Lung (tissue), 17 donors: ENCODE measurements at places on chromosomes 1 and 21. TPM values are rescaled to one million over a fixed set of nuclear protein-coding genes. Genes with fewer than 3 reads are reported as not detected.
A peak's percentile ranks its signal among the peaks of the same experiment; 100 is the strongest.

DNA sequence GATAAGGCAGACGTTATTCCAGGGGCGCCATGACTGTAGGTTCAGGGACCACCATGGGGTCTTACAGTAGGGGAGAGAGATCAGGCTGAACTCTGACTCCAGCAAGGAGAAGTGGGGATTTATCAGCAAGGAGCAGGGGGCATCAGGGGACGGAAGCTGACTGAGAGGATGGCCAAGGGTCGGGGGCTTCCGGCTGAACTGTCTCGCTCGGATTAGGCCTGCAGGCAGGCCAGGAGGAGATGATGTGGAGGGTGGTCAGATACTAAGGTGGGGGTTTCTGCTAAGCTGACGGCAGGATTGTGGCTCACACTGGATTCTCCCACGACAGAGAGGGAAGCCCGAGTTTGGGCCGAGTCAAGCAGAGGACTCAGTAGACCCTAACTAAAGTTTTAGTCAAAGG is 186.9 kb upstream of the VAMP3 start:
- no peaks in the 10 kb centered on the region for H3K36me3 ChIP-seq
- DNase-seq: no peak
- no peaks in the 10 kb centered on the region for H3K27me3 ChIP-seq
- H3K4me1 ChIP-seq: no peaks in the 10 kb centered on the region

- no peaks in the 10 kb centered on the region for H3K36me3 ChIP-seq
- H3K4me3 ChIP-seq: no peak overlapping the region
- no peaks in the 10 kb centered on the region for H3K4me1 ChIP-seq
- DNase-seq: no peak
- no peaks in the 10 kb centered on the region for H3K27me3 ChIP-seq
Measured at GRCh38 chr1:97989094-97989680, 68.4 kb upstream of the DPYD start.

Gene TTLL10
- 4.3 TPM for polyA plus RNA-seq

DNA sequence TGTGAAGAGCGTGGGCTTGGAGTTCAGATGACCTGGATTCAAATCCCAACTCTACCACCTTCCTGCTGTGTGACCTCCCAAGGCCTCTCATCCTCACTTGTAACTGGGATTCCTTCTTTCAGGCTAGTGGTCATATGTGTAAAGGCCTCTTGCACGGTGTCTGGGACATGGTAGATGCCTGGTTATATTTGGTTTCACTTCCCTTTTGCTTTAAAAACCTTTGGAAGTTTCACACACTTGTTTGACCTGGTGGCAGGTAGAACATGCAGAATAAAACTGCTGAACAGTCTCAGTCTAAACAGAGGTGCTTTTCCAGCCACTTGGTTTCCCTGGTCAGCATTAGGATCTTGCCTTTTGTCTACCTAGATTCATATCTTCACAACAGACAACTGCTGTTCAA is 37.0 kb upstream of the RCAN3 start:
- no peak overlapping the region for H3K4me3 ChIP-seq
- no peak for DNase-seq
- H3K27me3 ChIP-seq: no peaks in the 10 kb centered on the region
- no peaks in the 10 kb centered on the region for H3K4me1 ChIP-seq

- no peaks in the 10 kb centered on the region for H3K36me3 ChIP-seq
- H3K27ac ChIP-seq: no peak overlapping the region
- no peak overlapping the region for H3K4me3 ChIP-seq
- no peak for DNase-seq
- peaks cover 11% of the 10 kb centered on the region for H3K4me1 ChIP-seq
- no peaks in the 10 kb centered on the region for H3K27me3 ChIP-seq
Measured at GRCh38 chr1:62230718-62231117, 36.1 kb downstream of the L1TD1 start.

Gene SPRR2F
- 0.73 TPM for polyA plus RNA-seq

Gene TSPAN2
- 6.3 TPM for polyA plus RNA-seq

- peaks cover 19% of the 10 kb centered on the region for H3K4me1 ChIP-seq
- peak; percentile 50 for DNase-seq
- H3K4me3 ChIP-seq: no peak overlapping the region
- H3K27ac ChIP-seq: no peak overlapping the region
Measured at GRCh38 chr1:63636192-63637105, 43.2 kb downstream of the PGM1 start.

Gene CTXND2
- 0.02 TPM for polyA plus RNA-seq

DNA sequence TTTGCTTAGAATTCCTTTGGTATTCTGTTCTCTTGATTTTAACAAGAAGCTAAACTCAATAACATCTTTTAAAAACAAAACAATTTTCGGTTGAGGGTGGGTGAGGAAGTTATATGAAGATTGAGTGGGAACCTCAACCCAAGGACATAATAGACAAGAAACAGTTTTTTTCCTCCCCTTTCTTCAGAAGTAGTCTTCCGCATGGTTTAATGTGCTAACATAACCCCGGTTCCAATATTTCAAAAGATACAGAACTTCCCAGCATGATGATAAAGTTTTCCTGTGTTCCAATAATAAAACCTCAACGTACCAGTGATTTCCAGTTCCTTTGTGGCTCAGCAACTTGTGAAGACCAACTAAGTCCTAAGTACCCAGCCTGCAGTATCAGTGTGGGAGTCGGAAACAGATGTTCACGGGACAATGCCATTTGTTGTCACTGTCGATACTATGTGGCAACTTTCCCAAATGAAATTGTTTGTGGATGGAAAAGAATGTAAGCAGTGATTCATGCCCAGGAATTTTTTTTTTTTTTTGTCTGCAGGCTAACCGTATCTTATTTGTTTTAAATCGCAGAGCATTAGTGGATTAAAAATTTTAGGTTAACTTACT is 48.5 kb downstream of the NR5A2 start:
- H3K4me1 ChIP-seq: peaks cover 4% of the 10 kb centered on the region
- no peaks in the 10 kb centered on the region for H3K36me3 ChIP-seq
- peaks cover 2% of the 10 kb centered on the region for H3K27me3 ChIP-seq
- peak; percentile 88 for DNase-seq
